ENCODE measurements at places on chromosomes 12 and 14. TPM values are rescaled to one million over a fixed set of nuclear protein-coding genes. Genes with fewer than 3 reads are reported as not detected.
A peak's percentile ranks its signal among the peaks of the same experiment; 100 is the strongest.

DNA sequence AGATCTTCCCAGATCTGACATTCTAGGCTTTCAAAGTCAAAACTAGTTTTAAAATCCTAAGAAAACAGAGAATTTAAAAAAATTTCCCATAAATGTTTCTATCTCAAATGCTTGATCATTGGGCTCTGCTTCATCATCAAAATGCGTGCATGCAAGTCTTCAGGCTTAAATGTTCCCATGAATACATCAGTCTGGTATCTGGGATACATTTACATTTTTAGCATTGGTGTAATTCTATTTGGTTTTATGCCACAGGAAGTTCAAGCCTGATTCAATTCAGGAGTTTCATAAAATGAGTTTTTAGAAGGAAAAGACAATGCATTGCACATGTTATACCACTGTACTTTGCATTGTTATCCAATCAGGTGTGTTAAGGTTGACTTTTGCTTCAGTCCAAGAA, 336.4 kb downstream of the PCNX1 start:
- no peak overlapping the region for H3K4me3 ChIP-seq
- no peaks in the 10 kb centered on the region for H3K27me3 ChIP-seq
- H3K4me1 ChIP-seq: peaks cover 11% of the 10 kb centered on the region
- H3K36me3 ChIP-seq: no peaks in the 10 kb centered on the region

DNA sequence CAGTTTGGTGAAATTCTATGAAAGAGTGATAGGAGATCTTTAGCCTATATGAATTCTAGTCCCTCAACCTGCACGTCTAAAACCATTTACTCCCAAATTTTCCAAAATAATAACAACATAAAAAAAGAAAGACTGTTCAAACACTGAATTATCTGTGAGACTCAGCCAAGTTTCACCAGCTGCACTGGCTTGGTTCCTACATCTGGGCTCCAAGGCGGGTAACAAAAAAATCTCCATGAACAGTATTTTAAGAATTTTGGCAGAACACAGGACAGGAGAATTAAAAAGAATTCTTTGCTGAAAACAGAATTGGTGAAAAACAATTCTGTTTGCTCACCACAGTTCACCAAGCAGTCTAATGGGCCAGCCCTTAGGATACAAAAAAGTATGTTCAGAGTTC, 536.8 kb upstream of the ATP2B1 start:
- DNase-seq: no peak
- no peak overlapping the region for H3K27ac ChIP-seq
- no peaks in the 10 kb centered on the region for H3K27me3 ChIP-seq
- H3K4me1 ChIP-seq: peaks cover 23% of the 10 kb centered on the region

DNA sequence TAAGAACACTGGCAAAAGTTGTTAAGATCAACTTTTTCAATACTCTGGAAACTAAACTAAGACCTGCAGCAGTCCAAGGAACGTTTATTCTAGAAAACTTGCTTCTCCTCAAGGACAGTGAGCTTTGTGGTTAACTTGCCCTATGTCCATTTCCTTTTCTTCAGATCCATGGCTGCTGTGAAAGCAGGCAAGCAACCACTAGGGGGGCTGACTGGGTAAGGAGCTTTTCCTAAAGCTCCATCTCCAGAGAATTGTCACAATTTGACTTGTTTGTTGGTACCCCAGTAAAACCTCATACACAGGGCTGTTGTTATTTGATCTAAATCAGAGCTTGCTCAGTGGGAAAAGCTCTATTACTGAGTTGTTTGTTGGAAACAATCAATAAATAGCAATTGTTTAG, 10.1 kb upstream of the RPL10L start:
- H3K4me3 ChIP-seq: no peak overlapping the region
- H3K4me1 ChIP-seq: no peaks in the 10 kb centered on the region
- H3K36me3 ChIP-seq: no peaks in the 10 kb centered on the region
- H3K27ac ChIP-seq: no peak overlapping the region
- peak; percentile 3 for DNase-seq

DNA sequence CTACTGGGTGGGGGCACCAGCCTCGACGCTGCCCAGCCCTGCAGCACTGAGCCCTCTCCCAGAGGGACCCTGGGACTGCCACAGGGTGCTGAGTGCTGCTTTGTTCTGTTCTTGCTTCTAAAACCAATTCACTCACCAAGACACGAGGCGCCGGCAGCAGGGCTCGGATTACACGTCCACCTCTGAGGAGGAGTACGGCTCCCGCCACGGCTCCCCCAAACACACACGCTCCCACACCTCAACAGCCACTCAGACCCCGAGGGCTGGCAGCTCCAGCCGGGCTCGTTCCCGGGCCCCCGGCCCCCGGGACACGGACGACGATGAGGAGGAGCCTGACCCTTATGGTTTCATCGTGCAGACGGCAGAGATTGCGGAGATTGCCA, 24.3 kb downstream of the CEP170B start:
- no peak overlapping the region for H3K27ac ChIP-seq
- H3K4me1 ChIP-seq: no peaks in the 10 kb centered on the region
- peaks cover 16% of the 10 kb centered on the region for H3K36me3 ChIP-seq
- no peaks in the 10 kb centered on the region for H3K27me3 ChIP-seq
- H3K4me3 ChIP-seq: no peak overlapping the region

Gene BBS10
- total RNA-seq: 8.0 TPM
